Stimulated activated CD8-positive, alpha-beta memory T cell treated with anti-CD3 and anti-CD28 coated beads, Interleukin-15, amount 100 ng/mL, for 24 hours (primary cell): ENCODE measurements at places on chromosomes 1 and 21.

- no peak for DNase-seq
Measured at GRCh38 chr1:183048087-183049085, 25.2 kb downstream of the LAMC1 start.

DNA sequence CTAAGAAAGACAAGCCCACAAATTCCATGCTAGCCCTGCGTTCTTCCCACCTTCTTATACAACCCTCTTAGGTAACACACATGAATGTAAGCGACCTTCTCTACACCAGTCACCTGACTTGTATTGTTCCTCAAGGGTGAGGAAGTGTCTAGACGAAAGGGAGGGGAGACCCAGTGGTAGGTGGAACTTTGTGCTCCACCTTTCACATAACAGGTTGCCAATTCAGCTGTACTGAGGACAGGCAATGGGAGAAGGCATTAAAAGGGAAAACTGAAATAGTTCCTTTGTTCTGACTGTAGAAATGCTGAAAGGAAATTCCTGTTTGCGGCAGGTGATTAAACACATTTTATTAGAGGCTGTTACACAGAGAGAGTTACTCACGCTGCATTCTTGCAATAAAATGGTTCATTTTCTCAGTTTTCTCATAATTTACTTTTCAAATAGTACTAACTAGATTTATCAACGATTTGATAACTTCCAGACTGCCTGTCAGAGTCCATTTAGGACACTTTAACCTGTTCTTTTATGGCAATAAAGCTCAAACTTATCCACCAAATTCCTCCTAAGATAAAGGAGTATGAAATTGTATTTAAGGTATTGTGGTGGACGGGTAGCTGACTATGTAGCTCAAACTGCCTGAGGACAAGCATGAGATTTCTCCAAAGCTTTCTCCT lies 17.8 kb upstream of the CHRM3 start:
- DNase-seq: no peak

DNA sequence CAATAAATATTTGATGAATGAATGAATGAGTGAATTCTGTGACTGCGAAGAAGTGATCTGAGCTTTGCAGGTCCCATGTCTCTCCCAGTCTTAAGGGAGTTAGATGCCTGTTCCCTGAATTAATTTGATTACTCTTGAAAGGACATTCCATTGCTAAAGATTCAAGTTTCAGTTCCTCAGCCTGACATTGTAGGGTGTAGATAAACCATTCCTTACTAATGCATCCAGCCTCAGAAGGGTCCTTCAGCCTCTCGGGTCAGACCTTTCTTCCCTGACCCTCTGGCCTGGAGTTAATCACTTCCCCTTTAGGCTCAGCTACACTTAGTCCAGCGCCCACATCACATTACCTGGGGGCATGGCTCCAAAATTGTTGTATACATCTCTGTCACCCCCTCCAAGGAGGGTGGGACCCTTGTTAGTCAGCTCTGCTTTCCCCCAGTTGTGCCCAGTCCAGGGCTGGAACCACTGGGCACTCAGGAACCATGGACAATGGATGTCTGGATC lies 2.6 kb downstream of the INSRR start:
- no peak for DNase-seq

GRCh38 chr1:25871086-25871703 lies 4.3 kb downstream of the PAQR7 start:
- no peak for DNase-seq

GRCh38 chr1:44807364-44808062 lies 362 bp upstream of the DYNLT4 start:
- DNase-seq: no peak

- no peak for DNase-seq
Measured at GRCh38 chr1:98196012-98196411, 275.2 kb upstream of the DPYD start.

DNA sequence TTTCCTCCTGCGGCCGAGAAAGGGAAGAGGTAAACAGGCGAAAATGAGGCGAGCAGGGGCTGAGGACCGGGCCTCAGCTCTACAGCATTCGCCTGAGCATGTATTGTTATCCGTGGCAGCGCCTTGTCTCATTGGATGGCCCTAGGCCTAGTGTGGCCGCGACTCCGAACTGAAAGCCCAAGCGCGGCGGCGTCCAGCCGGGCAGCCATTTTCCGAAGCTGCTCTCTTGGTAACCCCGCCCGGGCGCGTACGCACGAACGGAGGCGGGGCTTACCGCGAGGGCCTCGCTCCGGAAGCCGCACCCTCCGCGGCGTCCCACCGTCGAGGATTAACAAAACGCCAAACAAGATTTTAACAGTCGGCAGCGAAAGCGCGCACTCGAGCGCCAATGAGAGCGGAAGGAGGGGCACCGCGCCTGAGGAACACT lies 797 bp upstream of the USP1 start:
- DNase-seq: peak; percentile 84

DNA sequence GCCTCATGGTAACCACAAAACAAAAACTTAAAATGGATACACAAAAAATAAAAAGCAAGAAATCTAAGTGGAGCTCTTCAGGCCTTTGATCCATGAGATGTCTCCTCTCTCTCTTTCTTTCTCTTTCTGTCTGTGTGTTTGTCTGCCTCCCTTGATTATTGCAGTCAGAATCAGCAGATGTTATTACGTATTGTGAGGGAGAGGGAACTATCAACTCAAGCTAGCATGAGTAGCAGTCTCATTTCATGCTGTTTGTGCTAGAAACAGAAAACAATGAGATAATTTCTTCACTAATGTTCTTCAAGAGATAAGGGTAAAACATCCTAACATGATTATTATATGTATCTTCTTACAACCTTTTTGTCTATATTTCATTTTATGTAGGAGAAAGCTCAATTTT lies 103.7 kb upstream of the PDC start:
- no peak for DNase-seq

GRCh38 chr1:214123061-214123784 lies 135.4 kb downstream of the PROX1 start:
- DNase-seq: no peak

DNA sequence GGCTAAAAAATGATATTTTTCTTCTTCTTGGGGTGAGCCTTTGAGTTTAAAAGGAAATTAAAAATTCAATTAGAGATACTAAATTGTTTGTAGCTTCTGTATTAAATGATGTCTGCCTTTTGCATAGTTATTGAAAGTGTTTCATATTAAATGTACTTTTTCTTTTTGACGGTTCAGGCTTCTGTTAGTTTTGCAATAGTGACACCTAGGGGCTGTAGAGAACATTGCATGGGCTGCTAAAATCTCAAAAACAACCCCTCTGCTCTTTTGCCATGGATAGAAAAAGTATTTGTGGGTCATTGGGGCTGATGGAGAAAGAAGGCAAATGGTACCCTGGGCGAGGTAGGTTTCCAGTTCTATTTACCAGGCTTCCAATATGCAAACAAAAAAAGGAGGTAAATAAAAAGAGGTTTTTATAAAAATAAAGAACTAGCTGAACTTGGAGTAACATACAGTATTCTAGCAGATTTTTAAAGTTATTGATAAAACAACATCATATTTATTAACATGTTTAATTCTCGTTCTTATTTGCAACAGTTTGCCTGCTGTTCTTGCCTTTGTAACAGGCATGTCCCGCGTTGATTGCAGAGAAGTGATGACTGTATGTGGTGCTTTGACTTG lies 115.4 kb upstream of the HOOK1 start:
- DNase-seq: no peak

DNA sequence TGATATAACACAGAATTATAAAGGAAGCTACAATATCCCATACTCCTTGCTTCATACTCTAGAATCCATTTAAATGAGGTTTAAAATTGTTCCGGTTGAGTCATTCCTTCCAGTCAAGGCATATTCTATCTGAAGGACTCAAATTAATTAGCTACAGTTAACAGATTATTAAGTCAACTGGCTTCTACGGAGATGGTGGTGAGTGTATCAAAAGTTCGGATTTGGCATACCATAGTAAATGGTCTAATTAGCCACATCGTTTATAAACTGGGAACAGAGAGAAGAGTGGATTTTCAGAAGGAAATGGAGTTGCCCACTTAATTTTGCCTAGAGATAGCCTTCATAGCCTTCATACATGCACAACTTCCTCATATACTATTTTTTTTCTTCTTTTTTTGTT lies 1095.3 kb downstream of the TTLL7 start:
- no peak for DNase-seq

DNA sequence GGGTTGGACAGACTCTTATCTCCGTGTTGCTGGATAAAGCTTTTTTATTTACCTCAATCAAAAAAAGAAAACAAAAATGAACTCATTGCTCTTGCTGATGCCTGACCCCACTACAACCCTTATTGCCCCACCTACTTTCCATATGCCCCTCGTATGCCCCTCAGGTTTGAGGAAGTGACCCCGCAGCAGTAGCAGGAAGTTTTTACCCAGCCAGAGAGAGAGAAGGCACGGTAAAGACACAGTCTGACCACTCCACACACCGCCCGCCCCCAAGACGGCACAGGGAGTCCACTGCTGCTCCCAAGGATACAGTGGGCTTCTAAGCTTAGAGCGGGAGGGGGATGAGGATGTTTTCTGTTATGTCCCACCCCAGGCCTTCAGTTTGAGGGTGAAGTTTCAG lies 9.8 kb downstream of the PLEKHO1 start:
- DNase-seq: no peak
